ENCODE measurements at places on chromosomes 1 and 21. TPM values are rescaled to one million over a fixed set of nuclear protein-coding genes. Genes with fewer than 3 reads are reported as not detected.

The ACKR1 gene
- total RNA-seq = 110 TPM

The BCL2L15 gene
- 0.57 TPM for total RNA-seq

The ERICH3 gene
- total RNA-seq = 0.05 TPM

DNA sequence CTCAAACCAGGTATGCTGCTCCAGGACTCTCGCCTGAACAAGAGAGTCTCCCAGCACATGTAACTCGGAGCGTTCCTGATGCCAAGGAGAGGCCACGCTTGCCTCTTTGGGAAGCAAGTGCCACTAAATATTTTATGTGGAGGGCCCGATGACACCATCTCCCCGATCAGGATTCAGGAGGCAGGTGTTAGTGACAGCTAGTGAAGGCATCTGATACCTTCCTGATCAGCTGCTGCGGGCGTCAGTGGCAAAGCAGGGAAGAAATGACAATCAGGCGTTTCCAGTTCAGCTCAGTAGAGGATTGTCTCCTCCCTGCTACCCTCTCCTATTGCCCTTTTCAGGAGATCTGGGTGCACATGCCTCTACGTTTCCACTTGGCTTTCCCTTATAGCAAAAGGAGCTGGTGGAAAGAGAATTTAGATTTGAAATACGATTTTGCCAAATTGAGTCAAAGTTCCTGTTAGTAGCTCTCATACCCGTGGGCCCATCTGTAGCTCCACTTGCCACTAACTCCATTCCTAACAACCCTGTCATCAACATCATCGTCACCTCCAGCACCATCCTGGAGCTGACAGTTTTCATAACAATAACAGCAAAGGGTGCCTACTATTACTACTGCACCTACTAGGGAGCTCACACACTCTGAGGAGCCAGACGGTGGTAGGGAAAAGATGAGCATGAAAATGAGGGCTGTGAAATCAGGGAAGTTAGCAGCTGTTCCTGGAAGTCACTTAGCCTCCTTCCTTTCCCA lies 21.6 kb downstream of the PLXNA2 start:
- no peak for DNase-seq

GRCh38 chr1:48572646-48573258 lies 100.7 kb upstream of the SPATA6 start:
- DNase-seq = peak; percentile 86

DNA sequence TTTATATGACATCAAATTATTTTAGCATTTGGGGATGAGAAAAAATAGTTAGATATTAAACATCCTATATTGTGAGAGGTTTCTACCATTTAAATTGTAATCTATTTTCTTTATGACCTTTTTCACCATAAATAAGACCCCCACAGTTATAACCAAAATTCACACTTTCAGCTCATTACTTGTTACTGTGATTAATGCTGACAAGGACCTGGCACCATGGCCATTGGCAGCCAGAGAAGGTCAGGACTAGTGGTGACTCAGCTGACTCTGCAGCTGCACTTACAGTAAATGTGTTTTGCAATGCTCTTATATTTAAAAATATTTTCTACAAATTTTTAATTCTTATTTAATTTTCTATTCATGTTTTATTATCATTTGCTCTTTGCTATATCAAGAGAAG lies 133.3 kb upstream of the C1orf105 start:
- DNase-seq = peak; percentile 94

GRCh38 chr1:43834280-43835081 lies 99.1 kb upstream of the ARTN start:
- DNase-seq = peak; percentile 83

The PLD5 gene
- total RNA-seq = 5.2 TPM

GRCh38 chr1:228687587-228687986 lies 47.7 kb upstream of the RHOU start:
- DNase-seq = no peak

All from posterior vena cava (tissue), 2 donors.